Activated naive CD4-positive, alpha-beta T cell treated with anti-CD3 and anti-CD28 coated beads, Interleukin-2, amount 10 ng/mL, durations not matched to agents 7 days and 5 days (primary cell): ENCODE measurements at places on chromosomes 2 and 18.

- no peak for DNase-seq
- no peak overlapping the region for H3K4me3 ChIP-seq
- peaks cover 8% of the 10 kb centered on the region for H3K4me1 ChIP-seq
- H3K27ac ChIP-seq, result no peak overlapping the region
- peaks cover 12% of the 10 kb centered on the region for H3K27me3 ChIP-seq
These were observed 113.1 kb downstream of the PDCL3 start for GRCh38 chr2:100675855-100676254.

DNA sequence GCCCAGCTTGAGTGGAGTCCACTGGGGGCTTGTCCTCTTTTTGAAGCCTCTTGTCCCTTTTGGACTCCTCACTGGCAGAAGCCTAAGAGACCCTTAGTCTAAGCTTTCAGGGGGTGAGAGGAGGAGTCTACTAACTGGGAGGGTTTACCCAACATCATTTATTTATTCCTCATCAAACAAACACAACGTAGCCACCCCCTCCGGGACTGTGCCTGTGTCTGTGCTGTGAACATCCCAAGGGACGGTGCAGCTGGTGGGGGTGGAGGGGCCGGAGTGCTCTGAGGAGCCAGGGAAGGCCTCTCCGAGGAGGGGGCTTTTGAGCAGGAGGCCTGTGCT is 42.7 kb upstream of the TAF1B start:
- H3K27ac ChIP-seq, result no peak overlapping the region
- peaks cover 53% of the 10 kb centered on the region for H3K27me3 ChIP-seq
- peaks cover 1% of the 10 kb centered on the region for H3K36me3 ChIP-seq
- no peak for DNase-seq

DNA sequence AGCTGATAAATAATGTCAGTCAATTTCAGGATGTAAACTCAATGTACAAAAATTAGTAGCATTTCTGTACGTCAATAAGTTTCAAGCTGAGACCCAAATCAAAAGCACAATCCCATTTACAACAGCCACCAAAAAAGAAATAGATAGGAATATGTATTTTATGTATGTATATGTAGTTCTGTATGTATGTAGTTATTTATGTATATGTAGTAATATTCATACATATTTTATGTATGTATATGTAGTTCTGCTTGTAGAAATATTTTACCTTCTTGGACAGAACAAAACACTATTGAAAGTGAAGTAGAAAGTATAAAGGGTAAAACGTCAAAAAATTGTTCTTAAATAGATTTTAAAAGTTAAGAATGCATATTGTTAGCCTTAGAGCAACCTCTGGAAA is 591.0 kb upstream of the SETBP1 start:
- no peak overlapping the region for H3K27ac ChIP-seq
- DNase-seq, result no peak
- H3K4me3 ChIP-seq, result no peak overlapping the region
- no peaks in the 10 kb centered on the region for H3K4me1 ChIP-seq
- no peaks in the 10 kb centered on the region for H3K36me3 ChIP-seq

DNA sequence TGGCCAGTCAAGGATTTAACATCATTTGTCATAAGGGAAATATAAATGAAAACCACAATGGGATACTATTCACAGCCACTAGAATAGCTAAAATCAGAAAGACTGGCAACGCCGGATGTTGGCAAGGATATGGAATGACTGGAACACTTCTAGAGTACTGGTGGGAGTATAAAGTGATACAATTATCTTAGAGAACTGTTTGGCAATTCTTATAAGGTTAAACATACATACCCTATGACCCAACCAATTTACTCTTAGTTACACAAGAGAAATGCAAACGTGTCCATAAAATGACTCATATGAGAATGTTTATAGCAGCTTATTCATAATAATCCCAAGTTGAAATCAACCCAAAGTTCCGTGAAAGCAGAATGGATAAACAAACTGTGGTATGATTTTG is 35.1 kb downstream of the MAPK4 start:
- no peak overlapping the region for H3K27ac ChIP-seq
- no peaks in the 10 kb centered on the region for H3K4me1 ChIP-seq
- no peak overlapping the region for H3K4me3 ChIP-seq
- DNase-seq, result no peak
- H3K36me3 ChIP-seq, result no peaks in the 10 kb centered on the region

DNA sequence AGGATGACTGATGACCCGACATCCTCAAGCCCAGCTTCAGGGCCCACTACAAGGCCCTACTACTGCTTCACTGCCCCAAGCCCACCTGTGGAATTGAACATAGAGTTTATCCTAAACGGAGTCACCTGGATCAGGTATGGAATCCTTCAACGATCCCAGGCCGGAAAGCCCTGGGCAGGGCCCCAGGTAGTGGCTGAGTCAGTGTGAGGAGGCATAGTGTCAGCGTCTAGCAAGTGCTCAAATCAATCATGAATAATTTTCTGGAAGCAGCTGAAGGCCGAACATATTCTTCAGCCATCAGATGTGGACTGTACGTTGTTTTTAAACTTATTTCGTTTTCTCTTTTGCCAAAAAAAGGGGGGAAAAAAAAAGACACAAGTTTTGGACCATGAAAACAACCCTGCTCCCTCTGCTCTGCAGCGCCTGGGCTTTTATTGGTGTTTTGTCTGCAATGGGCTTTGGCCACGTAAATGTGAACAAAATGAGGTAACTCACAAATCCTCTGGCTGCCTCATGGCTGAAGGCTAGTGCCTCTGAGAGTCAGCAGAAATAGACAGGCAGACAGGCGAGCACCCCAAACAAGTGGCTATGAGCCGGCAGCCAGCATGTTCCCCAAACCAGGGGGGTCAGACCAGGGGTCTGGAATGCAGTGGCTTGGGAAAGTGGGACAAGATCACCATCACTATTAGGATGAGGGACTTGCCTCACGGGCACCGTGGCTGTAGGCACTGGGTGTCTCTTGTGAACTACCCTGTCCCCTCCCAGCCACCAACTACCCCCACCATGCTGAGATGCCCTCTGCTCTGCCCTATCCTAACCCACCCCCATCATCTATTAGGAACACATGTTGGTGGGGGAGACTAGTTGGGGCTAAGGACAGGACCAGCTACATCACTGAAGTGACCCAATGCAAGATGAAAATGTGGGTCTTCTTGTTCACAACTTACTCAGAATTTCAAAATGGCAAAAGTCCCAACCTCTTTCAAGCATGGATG is 51.4 kb downstream of the TTC32 start:
- no peaks in the 10 kb centered on the region for H3K4me1 ChIP-seq
- no peak overlapping the region for H3K4me3 ChIP-seq
- no peak overlapping the region for H3K27ac ChIP-seq
- peaks cover 10% of the 10 kb centered on the region for H3K27me3 ChIP-seq
- DNase-seq, result no peak
- no peaks in the 10 kb centered on the region for H3K36me3 ChIP-seq

- H3K36me3 ChIP-seq, result no peaks in the 10 kb centered on the region
- no peak overlapping the region for H3K27ac ChIP-seq
- no peaks in the 10 kb centered on the region for H3K27me3 ChIP-seq
- no peak overlapping the region for H3K4me3 ChIP-seq
- H3K4me1 ChIP-seq, result no peaks in the 10 kb centered on the region
These were observed 21.4 kb downstream of the DLGAP1 start for GRCh38 chr18:4433717-4434116.

GRCh38 chr2:223247136-223247535 is 195.1 kb downstream of the KCNE4 start:
- no peaks in the 10 kb centered on the region for H3K27me3 ChIP-seq
- no peak for DNase-seq
- no peak overlapping the region for H3K4me3 ChIP-seq
- no peaks in the 10 kb centered on the region for H3K36me3 ChIP-seq
- no peak overlapping the region for H3K27ac ChIP-seq

GRCh38 chr2:204726831-204727230 is 181.6 kb downstream of the PARD3B start:
- no peaks in the 10 kb centered on the region for H3K4me1 ChIP-seq
- DNase-seq, result no peak
- no peak overlapping the region for H3K4me3 ChIP-seq

DNA sequence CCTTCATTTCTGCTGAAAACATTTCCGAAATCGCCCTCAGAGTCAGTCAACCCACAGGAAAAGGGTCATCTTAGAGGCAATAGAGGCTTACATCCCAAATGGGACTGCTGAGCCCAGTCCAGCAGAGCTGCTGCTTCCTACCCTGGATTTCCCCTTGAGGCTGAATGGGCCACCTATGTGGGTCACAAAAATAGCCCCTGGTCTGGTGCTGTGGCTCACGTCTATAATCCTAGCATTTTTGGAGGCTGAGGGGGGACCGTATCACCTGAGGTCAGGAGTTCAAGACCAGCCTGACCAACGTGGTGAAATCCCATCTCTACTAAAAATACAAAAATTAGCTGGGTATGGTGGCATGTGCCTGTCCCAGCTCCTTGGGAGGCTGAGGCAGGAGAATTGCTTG is 49.3 kb downstream of the ADNP2 start:
- H3K27me3 ChIP-seq, result peaks cover 36% of the 10 kb centered on the region
- no peak for DNase-seq
- no peak overlapping the region for H3K27ac ChIP-seq
- H3K4me3 ChIP-seq, result no peak overlapping the region
- H3K4me1 ChIP-seq, result peaks cover 5% of the 10 kb centered on the region
